ENCODE measurements at places on chromosomes 4 and X. TPM values are rescaled to one million over a fixed set of nuclear protein-coding genes. Genes with fewer than 3 reads are reported as not detected.

Gene PPEF1
- polyA plus RNA-seq = 0.58 TPM

GRCh38 chrX:74324131-74324530, 20.2 kb downstream of the ZCCHC13 start:
- H3K4me3 ChIP-seq = no peak overlapping the region
- no peaks in the 10 kb centered on the region for H3K36me3 ChIP-seq
- H3K27ac ChIP-seq = no peak overlapping the region
- DNase-seq = no peak
- peaks cover 22% of the 10 kb centered on the region for H3K27me3 ChIP-seq

GRCh38 chrX:85922821-85923220, 124.5 kb downstream of the CHM start:
- DNase-seq = no peak
- no peak overlapping the region for H3K4me3 ChIP-seq
- H3K27ac ChIP-seq = no peak overlapping the region
- H3K4me1 ChIP-seq = no peaks in the 10 kb centered on the region

GRCh38 chr4:143397887-143398286, 61.2 kb downstream of the GAB1 start:
- no peak overlapping the region for H3K4me3 ChIP-seq
- 0 out of 2 replicates have a peak, but pooled peaks cover 3% of the 10 kb centered on the region for H3K36me3 ChIP-seq
- no peaks in the 10 kb centered on the region for H3K27me3 ChIP-seq

DNA sequence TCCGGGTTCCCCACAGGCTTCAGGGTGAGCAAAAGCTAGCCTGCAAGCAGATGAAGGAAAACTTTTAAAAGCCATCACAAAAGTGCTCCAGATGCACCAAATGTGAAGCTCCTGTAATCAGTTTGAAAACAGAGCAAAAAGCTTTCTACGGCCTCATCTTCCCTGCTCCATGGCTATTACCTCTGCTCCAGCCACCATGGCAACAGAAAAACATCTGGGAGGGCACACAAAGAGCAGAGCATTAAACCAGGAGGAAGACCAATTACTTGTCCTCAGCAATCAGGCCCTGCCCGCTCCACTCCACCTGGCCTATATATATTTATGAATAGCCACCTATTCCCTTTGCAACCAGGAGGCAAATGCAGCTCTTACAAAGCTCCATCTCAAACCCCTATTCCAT, 33.6 kb downstream of the TMEM154 start:
- H3K36me3 ChIP-seq = no peaks in the 10 kb centered on the region
- peaks cover 11% of the 10 kb centered on the region for H3K4me1 ChIP-seq
- no peak overlapping the region for H3K27ac ChIP-seq

GRCh38 chr4:183249854-183250253, 70.2 kb downstream of the CLDN22 start:
- H3K4me3 ChIP-seq = no peak overlapping the region
- H3K4me1 ChIP-seq = no peaks in the 10 kb centered on the region
- peak; percentile 57 for DNase-seq
- no peak overlapping the region for H3K27ac ChIP-seq
- peaks cover 26% of the 10 kb centered on the region for H3K36me3 ChIP-seq
- no peaks in the 10 kb centered on the region for H3K27me3 ChIP-seq

Gene CYLC1
- polyA plus RNA-seq = not detected

GRCh38 chr4:124854968-124855367, 142.4 kb upstream of the ANKRD50 start:
- H3K27me3 ChIP-seq = no peaks in the 10 kb centered on the region
- no peak overlapping the region for H3K4me3 ChIP-seq
- no peaks in the 10 kb centered on the region for H3K4me1 ChIP-seq
- H3K36me3 ChIP-seq = no peaks in the 10 kb centered on the region
- no peak overlapping the region for H3K27ac ChIP-seq

Gene TRAM1L1
- polyA plus RNA-seq = 2.4 TPM

Gene TEC
- 0.85 TPM for polyA plus RNA-seq

Gene SOWAHD
- 0.32 TPM for polyA plus RNA-seq

Gene MAB21L2
- 0.92 TPM for polyA plus RNA-seq

Gene MMAA
- 2.2 TPM for polyA plus RNA-seq

Gene HTRA3
- polyA plus RNA-seq = not detected

DNA sequence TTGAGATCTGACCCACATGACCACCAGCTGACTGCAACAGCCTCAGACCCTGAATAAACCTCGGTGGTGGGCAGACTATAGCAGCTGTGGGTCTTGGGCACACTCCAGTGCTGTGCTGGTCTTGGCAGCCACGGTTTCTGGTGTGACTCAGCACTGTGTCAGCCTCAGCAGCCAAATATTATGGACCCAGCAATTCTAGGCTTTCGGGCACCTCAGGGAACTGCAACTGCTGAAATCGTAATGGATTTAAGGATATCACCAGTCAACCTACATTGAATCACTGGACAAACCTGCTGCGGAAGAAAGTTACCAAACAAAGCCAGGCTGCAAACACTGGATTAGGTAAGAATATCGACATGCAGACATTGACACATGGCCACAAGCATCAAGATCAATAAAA, 10.5 kb upstream of the UBE2NL start:
- H3K4me3 ChIP-seq = no peak overlapping the region
- no peaks in the 10 kb centered on the region for H3K36me3 ChIP-seq
- H3K27ac ChIP-seq = no peak overlapping the region
- H3K27me3 ChIP-seq = no peaks in the 10 kb centered on the region

Gene INTS6L
- polyA plus RNA-seq = 2.0 TPM

DNA sequence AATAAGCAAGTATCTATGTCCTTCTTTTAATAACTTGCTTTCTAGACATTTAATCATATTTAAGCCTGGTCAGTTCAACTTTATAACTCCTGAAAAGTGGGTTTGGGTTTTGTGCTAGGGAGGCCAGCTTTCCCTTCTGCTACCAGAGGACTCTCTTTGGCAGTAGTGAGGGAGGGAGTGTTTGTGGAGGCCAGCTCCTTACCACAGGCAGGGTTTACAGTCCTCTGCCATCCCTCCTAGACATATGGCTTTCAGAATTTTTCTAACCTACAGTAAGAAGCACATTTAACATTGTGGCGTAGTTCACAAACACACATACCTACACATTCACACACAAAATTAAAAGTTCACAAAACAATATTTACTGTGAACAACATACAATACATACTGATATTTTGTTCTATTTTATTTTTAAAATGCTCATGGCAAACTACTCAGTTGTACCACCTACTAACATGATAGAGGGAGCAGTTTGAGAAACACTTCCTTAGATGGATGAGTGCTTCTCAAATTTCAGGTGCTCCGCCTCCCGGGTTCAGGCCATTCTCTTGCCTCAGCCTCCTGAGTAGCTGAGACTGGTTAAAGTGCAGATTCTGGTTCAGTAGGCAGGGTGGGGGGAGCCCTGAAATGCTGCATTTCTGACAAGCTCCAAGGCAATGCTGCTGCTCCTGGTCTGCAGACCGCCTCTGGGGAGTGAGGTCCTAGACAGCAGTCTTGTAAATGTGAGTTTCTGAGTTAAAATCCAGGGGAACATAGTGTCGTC, 86.7 kb downstream of the PTTG2 start:
- no peaks in the 10 kb centered on the region for H3K4me1 ChIP-seq
- no peak overlapping the region for H3K4me3 ChIP-seq
- H3K27ac ChIP-seq = no peak overlapping the region
- peaks cover 7% of the 10 kb centered on the region for H3K36me3 ChIP-seq
- no peaks in the 10 kb centered on the region for H3K27me3 ChIP-seq
- DNase-seq = no peak

DNA sequence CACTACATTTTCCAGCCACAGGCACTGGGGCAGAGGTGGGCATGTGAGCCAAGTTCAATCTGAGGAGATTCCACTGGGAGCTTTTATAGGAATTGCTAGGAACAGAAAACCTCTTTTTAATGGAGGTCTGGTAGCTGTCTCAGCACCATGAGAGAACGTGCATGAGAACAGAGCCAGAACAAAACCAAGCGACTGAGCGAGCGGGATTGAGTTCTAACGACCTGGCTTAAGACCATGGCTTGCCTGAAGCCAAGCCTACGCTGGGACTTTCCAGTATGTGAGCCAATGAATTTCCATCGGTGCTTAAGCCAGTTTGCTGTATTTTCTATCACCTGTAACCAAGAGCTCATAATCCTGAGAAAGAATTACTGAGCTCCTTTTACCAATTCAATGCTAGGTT, 183.7 kb downstream of the NR3C2 start:
- no peak for DNase-seq
- H3K4me1 ChIP-seq = no peaks in the 10 kb centered on the region
- H3K27me3 ChIP-seq = no peaks in the 10 kb centered on the region
- H3K27ac ChIP-seq = no peak overlapping the region
- H3K4me3 ChIP-seq = no peak overlapping the region
- no peaks in the 10 kb centered on the region for H3K36me3 ChIP-seq

DNA sequence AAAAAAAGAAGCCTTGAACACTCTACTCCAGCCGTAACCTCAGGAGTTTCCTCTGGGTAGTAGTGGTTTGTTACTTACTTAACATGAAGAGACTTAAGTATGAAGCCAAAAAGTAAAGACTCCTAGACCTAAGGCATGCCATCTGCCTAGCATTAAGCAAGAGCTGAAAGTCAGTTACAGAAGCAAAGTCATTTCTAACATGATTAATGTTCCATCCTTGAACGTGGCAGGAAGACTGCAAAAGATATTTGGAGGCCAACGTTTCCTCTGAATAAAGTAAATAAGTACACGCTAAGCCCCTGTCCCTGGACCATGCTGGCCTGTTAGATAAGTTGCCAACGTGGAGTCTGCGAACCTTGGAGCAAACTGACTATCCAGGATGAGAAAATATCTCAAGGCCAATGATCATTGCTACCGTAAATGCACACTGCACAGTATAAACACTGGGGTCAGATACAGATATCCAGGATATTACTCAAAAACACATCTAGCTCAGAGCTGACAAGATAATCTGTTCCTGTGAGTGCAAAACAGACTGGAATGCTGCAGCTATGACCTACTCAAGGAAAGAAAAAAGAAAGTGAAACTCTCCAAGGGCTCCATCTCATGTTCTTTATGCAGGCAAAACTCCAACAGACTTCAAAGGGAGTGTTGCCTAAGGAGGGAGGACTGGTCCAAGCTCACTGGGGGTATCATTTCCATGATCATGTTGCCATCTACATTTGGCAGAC, 255.8 kb downstream of the COL25A1 start:
- no peak overlapping the region for H3K4me3 ChIP-seq
- H3K27ac ChIP-seq = no peak overlapping the region
- no peaks in the 10 kb centered on the region for H3K4me1 ChIP-seq
- H3K27me3 ChIP-seq = no peaks in the 10 kb centered on the region
- no peak for DNase-seq

Gene COL4A6
- polyA plus RNA-seq = not detected

Gene PWWP3B
- not detected for polyA plus RNA-seq

- DNase-seq = no peak
- no peaks in the 10 kb centered on the region for H3K27me3 ChIP-seq
- H3K27ac ChIP-seq = no peak overlapping the region
- H3K4me1 ChIP-seq = no peaks in the 10 kb centered on the region
- H3K4me3 ChIP-seq = no peak overlapping the region
Observed at GRCh38 chr4:138113819-138114400, 128.2 kb downstream of the SLC7A11 start.
